ENCODE measurements at places on chromosomes 3 and 15. TPM values are rescaled to one million over a fixed set of nuclear protein-coding genes. Genes with fewer than 3 reads are reported as not detected.

DNA sequence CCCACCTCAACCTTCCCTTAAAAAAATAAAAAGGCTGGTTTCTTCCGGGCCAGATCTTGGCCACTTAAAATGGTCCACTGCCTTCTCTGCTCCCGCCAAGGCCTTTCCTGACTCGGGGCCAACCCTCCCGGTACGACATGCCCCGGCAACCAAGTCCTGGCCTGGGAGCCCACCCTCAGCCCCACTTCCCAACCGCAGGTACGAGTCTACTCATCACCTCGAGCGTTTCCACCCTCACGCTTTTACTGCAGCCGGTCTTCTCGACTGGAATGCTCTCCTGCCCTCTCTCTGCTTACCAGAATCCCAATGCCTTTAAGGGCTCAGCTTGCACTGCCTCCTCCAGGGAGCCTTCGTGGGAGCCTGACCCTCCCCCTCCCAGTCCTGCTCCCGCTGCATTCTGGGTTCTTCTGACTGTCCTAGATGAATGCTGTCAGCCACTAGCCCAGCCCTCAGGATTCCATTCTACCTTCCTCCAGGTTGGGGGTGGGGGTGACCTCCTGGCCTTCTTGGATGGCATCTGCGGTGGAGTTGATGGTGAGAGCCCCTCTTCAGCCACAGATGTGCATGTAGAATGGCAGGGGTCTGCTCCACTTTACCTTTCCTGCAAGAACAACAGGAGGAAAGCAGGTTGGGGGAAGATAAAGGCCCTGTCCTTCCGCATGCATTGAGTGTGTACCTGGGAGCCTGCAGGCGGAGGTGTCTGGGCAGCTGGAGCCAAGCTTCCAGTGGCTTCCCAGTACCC lies 1.1 kb upstream of the CSRNP1 start:
- H3K4me1 ChIP-seq = peaks cover 41% of the 10 kb centered on the region
- H3K4me3 ChIP-seq = peak overlapping the region; percentile 87
- peak overlapping the region; percentile 94 for H3K27ac ChIP-seq

DNA sequence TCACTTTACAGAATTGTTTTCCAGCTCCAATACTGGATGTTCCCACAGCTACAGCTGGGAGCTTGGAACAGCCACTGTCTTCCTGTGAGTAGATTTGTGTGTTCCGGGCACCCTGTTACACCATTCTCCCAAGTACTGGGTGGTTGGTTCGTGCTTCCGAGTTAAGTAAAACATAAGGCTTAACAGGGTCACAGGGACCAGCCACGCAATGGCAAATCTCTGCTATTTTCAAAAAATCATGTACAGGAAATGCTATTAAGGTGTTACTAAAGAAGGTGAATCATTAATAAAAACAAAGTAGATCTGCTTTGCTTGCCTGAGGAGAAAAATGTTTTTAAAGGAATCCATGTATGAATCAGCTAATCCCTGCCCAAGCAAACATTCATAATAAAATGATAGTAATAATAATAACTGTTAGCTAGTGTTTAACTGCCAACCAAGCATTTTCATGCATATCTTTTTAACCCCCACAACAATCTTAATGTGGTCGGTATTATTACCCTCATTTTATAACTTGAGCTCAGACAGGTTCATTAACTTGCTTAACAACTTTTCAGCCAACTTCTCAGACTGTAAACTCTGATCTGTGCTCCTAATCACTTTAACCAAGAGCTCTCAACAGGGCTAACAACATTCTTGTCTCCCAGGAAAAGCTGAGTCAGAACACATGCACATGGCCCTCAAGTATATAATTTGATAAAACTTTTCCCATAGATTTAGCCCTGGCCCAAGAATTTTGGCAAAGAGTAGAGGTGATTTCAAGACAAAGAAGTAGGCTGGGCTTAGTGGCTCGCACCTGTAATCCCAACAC lies 2.7 kb upstream of the C2CD4A start:
- H3K27ac ChIP-seq = no peak overlapping the region
- H3K36me3 ChIP-seq = no peaks in the 10 kb centered on the region
- H3K4me3 ChIP-seq = no peak overlapping the region
- peaks cover 80% of the 10 kb centered on the region for H3K27me3 ChIP-seq
- peaks cover 25% of the 10 kb centered on the region for H3K4me1 ChIP-seq

- peaks cover 9% of the 10 kb centered on the region for H3K27me3 ChIP-seq
- peaks cover 12% of the 10 kb centered on the region for H3K36me3 ChIP-seq
Measured at GRCh38 chr15:89016549-89017041, 71.7 kb upstream of the ABHD2 start.

- DNase-seq = peak; percentile 88
- H3K36me3 ChIP-seq = no peaks in the 10 kb centered on the region
- H3K27me3 ChIP-seq = peaks cover 26% of the 10 kb centered on the region
- peaks cover 7% of the 10 kb centered on the region for H3K4me1 ChIP-seq
Measured at GRCh38 chr3:136819731-136820679, 1.1 kb downstream of the SLC35G2 start.

DNA sequence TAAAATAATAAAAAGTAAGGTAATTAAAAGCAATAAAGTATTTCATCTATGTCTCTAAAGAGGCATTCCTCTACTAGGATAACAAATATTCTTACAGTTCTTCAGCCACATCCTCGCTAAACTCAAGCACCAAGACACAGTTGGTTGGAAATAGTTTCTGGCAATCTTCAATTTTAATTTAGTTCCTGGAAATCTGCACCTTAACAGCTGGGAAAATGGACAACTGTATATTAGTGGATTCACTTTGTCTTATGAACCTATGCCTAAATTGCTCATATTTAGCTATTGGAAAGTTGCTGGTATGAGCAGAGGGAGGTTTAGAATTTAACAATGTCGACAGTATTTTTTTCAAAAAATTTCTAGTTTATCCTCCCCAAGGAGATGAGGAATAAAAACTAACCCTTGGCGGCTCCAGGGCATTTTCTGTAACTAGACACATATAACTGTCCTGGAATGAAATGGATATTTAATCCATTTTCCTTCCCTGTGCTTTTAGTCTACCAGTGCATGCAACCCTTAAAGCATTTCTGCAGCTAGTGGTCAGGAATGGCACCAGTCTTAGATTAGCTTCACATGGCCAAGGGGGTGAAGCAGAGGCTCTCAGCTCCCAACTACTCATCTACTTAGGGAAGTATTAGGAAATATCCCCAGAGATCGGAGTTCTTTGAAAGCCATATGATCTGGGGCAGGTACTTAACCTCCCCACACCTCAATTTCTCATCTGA lies 290.0 kb upstream of the THBS1 start:
- no peak overlapping the region for H3K4me3 ChIP-seq
- no peaks in the 10 kb centered on the region for H3K36me3 ChIP-seq
- no peaks in the 10 kb centered on the region for H3K27me3 ChIP-seq
- DNase-seq = no peak
- H3K4me1 ChIP-seq = no peaks in the 10 kb centered on the region
- H3K27ac ChIP-seq = no peak overlapping the region

- H3K27ac ChIP-seq = no peak overlapping the region
- H3K36me3 ChIP-seq = no peaks in the 10 kb centered on the region
Measured at GRCh38 chr15:63600616-63601025, 3.4 kb downstream of the FBXL22 start.

DNA sequence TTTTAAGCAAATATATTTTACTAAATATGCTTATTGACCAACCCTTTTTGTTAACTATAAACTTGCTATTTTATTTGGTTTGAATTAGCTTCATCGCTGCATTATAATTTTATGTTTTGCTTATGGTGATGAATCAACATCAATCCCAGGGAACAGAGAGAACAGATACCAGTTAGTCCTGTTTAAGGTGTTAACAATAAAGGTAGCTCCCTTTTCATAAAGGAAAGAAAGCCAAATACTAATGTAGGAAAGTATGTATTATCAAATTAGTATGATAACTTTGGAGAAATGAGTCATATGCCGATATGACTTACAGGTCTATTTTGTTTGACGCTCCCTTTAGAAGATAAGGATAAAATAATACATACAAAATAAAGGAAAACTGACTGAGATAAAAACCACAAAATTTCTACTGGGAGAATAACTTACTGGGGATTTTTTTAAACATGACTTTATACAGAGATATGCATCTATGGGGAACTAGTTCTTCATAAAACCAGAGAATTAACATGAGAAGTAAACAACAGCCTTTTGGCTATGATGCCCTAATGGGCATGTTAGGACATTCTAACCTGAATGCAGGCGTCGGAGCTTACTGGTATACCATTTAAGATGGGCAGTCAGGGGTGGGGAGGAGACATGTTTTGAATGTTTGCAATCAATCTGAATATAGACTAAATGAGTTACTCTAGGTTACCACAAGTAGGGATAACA lies 4.5 kb downstream of the OR5K2 start:
- no peak overlapping the region for H3K4me3 ChIP-seq
- H3K27me3 ChIP-seq = no peaks in the 10 kb centered on the region
- no peak for DNase-seq
- no peak overlapping the region for H3K27ac ChIP-seq

GRCh38 chr15:40054605-40054854 lies 15.5 kb upstream of the SRP14 start:
- no peak overlapping the region for H3K4me3 ChIP-seq
- H3K27me3 ChIP-seq = no peaks in the 10 kb centered on the region
- no peak for DNase-seq

DNA sequence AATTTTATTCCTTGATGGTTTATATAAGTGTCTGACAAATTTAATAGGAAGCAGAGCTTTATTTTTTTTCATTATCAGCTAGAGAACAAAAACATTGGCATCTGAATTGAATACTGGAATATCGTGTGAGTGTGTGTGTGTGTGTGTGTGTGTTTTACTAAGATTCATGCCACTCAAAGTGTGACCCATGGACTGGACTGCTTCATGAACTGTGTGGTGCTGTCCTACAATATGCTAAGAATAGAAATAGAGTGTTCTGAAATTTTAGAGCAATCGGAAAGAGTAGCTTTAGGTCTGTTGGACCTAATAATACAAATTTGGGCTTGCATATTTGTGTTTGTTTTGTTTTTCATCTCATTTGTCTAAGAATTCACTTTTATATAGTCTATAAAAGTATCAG lies 89.6 kb downstream of the MITF start:
- H3K27me3 ChIP-seq = no peaks in the 10 kb centered on the region
- H3K4me3 ChIP-seq = no peak overlapping the region
- H3K36me3 ChIP-seq = no peaks in the 10 kb centered on the region
- no peak overlapping the region for H3K27ac ChIP-seq

GRCh38 chr15:92886042-92886537 lies 14.0 kb upstream of the CHD2 start:
- H3K27ac ChIP-seq = peak overlapping the region; percentile 5
- H3K36me3 ChIP-seq = peaks cover 24% of the 10 kb centered on the region
- H3K4me3 ChIP-seq = peak overlapping the region; percentile 68
- DNase-seq = no peak
- peaks cover 17% of the 10 kb centered on the region for H3K4me1 ChIP-seq

DNA sequence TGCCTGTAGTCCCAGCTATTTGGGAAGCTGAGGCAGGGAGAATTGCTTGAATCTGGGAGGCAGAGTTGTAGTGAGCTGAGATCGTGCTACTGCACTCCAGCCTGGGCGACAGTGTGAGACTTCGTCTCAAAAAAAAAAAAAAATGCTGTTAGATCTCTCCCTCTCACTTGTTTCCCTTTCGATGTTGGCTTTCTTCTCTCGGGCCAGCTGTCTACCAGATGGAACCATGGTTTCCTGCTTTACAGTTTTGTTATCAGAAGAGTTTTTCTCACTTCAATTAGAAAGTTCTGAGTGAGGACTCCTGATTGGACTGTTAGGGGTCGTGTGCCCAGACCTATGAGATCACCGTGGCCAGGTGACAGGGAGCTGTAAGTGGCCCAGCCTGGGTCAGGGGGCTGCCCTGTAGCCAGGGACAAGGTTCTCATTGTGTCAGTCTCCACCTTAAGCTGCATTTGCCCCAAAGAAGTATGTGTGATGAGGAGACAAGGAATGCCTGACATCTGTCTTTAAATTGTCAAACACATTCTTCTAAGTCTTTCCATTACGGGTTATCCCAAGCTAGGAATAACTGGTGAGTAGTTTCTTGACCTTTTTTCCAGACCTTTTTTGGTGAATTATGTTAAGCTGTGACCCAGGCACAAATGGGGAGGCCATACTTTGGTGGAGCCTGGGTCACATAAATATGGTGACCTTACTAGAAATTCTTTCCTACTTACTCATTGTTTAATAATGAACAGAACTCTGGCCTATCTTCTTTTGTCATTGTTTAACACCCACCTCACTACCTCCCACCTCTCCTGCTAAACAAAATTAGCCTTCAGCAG lies 25.2 kb downstream of the SNAPC5 start:
- no peak overlapping the region for H3K4me3 ChIP-seq
- no peaks in the 10 kb centered on the region for H3K36me3 ChIP-seq
- H3K4me1 ChIP-seq = peaks cover 67% of the 10 kb centered on the region
- DNase-seq = no peak
- no peaks in the 10 kb centered on the region for H3K27me3 ChIP-seq
- peak overlapping the region; percentile 96 for H3K27ac ChIP-seq

Gene GPR87
- total RNA-seq = not detected

Gene OR5K2
- not detected for total RNA-seq

Measured in GM23338 (cell line).